ENCODE measurements at places on chromosomes 7 and 10.

- DNase-seq = no peak
Measured at GRCh38 chr7:6178298-6179029, 94.0 kb downstream of the CYTH3 start.

- no peak for DNase-seq
Measured at GRCh38 chr10:7261351-7261750, 149.5 kb downstream of the SFMBT2 start.

GRCh38 chr10:117189557-117189956 lies 7.7 kb upstream of the KCNK18 start:
- no peak for DNase-seq

DNA sequence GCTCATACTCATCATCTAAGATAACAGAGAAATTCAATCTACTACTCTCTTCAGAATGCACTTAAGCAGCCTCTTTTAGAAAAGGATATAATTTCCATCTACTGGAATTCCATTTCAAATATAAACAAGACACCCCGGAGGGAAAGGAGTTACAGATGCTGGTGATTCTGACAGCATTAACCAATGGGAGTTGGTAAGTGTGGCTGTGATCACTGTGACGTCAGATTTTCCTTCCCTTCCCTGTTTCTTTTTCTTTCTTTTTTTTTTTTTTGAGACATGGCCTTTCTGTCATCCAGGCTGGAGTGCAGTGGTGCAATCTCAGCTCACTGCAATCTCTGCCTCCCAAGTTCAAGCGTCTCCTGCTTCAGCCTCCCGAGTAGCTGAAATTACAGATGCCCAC lies 106.6 kb downstream of the ACTR3B start:
- no peak for DNase-seq

DNA sequence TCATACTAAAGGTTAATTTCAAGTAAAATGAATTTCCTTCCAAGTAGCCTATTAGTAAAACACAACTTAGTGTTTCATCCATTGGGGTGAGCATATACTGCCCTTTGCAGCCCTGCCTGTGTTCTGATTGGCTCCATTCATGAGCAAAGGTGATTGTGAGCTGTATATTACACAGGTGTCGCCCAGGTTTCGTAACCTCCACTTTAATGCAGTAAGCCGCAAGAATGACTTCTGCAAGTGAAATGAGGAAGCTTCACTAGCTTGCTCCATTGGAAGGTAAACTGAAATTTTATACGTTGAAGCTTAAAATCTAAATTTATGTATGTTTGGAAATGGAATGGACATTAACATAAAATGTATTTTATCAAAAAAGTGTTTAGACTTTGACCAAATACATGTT lies 24.4 kb downstream of the MTURN start:
- no peak for DNase-seq
